NCI-H2081 treated with DMSO at 0.1 percent for 48 hours (cell line): ENCODE measurements at places on chromosomes 4 and X.
A peak's percentile ranks its signal among the peaks of the same experiment; 100 is the strongest.

- no peak for DNase-seq
Measured at GRCh38 chrX:1521459-1521956, 15.5 kb downstream of the P2RY8 start.

- DNase-seq: no peak
Measured at GRCh38 chrX:16023790-16024734, 99.3 kb upstream of the GRPR start.

GRCh38 chrX:143634663-143635455 lies 1.0 kb downstream of the SLITRK4 start:
- DNase-seq: no peak

- DNase-seq: no peak
Measured at GRCh38 chr4:109547394-109547793, 12.7 kb upstream of the MCUB start.

- DNase-seq: no peak
Measured at GRCh38 chrX:105463473-105463872, 243.0 kb upstream of the TEX13A start.

DNA sequence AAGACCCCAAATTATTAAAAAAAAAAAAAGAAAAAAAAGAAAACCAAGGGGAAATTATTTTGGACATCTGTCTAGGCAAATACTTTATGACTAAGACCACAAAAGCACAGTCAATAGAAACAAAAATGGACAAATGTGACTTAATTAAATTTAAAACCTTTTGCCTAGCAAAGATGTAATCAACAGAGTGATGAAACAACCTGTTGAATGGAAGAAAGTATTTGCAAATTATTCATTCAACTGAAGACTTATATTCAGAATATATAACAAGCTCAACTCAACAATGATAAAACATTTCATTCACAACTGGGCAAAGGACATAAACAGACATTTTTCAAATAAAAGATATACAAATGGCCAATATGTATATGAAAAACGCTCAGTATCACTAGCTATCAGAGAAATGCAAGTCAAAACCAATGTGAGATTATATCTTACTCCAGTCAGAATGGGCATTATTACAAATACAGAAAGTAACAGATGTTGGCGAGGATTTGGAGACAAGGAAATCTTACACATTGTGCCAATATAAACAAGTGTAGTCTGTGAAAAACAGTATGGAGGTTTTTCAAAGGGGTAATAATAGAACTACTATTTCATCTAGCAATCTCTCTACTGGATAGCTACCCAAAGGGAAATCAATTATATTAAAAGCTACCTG lies 67.1 kb downstream of the FAAH2 start:
- DNase-seq: no peak

DNA sequence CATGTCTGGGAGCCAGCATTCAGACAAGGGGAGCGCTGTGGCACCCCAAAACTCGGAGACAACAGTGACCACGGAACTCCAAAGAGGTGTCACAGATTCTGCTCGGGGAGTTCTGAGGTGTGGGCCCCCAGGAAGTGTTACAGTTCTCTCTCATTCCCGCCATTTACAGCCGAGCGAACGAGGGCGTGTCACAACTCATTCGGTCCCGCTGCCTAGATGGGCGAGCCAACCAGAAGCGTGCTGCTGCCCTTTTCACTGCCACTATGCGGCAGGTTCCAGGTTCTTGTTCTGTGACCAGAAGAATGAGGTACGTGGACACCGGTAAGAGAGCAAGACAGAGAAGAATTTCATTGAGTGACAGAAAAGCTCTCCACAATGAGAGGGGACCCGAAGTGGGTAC lies 1370.6 kb upstream of the AGA start:
- no peak for DNase-seq

- no peak for DNase-seq
Measured at GRCh38 chr4:121273191-121273590, 107.6 kb downstream of the QRFPR start.

- no peak for DNase-seq
Measured at GRCh38 chr4:40251366-40251765, 54.5 kb downstream of the RHOH start.

GRCh38 chr4:52202931-52203330 lies 151.8 kb downstream of the SPATA18 start:
- DNase-seq: no peak

GRCh38 chr4:20078644-20079043 lies 173.1 kb upstream of the SLIT2 start:
- DNase-seq: no peak

DNA sequence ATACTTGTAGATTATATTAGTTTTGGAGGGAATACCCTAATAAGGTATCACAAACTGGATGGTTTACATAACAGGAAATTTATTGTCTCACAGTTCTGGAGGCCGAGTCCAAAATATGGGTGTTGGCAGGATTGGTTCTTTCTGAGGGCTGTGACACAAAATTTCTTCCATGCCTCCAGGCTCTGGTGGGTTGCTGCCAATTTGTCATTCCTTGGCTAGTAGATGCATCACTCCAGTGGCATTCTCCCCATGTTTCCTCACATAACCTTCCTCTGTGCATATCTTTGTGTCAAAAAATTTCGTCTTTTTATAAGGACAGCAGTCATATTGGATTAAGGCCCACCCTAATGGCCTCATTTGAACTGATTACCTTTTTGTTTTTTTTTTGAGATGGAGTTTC lies 49.3 kb downstream of the APELA start:
- DNase-seq: no peak

GRCh38 chr4:110007217-110007616 lies 94.5 kb downstream of the EGF start:
- DNase-seq: no peak

DNA sequence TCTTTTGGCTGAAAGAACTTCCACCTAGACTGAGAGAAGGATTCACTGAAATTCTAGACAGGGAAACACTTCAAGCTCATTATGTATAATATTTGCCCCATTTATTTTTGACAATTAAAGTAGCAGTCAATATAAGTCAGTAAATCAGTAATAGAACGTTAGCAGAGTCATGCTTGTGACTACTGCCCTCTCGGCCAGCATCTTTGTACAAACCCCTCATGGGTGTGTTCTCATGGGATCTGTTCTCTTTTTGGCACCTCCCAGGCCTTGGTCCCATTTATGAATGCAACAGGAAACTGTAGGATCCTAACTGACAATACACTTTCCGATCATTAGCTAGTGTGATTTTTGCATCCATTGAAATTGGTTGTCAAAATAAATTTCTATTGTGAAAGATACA lies 2.9 kb downstream of the MSL3 start:
- no peak for DNase-seq

- DNase-seq: peak; percentile 65
Measured at GRCh38 chr4:37802068-37802666, 24.3 kb upstream of the PGM2 start.

DNA sequence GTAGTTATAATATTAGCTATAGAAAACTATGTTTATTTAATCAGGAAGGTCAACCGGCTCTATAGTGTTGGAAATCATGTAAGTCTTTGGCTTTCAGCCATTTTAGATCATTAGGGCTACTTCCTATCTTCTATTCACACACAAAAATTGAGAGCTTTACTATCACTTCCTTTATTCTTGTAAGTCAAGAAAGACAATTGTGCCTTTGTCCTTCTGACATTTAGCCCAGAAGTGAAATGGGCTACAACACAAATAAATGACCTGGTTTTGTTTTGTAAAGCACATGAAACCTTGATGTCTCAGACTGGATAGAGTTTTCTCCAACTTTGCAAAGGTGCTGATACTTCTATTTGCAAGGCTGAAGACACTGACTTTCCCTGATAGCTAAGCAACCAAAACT lies 122.4 kb upstream of the ACSL4 start:
- no peak for DNase-seq
